Cerebellum (tissue), 4 donors: ENCODE measurements at places on chromosomes 4 and X. TPM values are rescaled to one million over a fixed set of nuclear protein-coding genes. Genes with fewer than 3 reads are reported as not detected.
A peak's percentile ranks its signal among the peaks of the same experiment; 100 is the strongest.

DNA sequence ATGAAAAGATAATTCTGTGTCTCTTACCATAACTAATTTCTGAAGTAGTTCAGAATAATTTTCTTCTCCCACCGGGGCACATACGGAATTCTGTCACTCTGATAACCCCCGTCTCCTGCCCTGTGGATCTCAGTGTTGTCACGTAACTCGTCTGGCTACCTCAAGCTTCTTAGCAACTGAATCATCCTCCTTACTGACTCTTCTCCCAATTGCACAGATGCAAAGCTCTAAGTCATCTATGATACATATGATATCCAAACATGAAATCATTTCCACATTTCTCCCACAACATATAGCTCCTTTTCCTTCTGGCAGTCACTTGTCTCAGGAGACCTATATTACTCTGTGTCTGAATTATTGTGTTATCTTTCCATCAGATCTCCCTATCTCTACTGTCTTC, 1043.1 kb upstream of the TENM3 start:
- no peak for DNase-seq

- DNase-seq = peak; percentile 73
Measured at GRCh38 chr4:43253541-43253940, 361.0 kb downstream of the GRXCR1 start.

GRCh38 chr4:11281720-11282119, 147.0 kb downstream of the HS3ST1 start:
- DNase-seq = no peak

DNA sequence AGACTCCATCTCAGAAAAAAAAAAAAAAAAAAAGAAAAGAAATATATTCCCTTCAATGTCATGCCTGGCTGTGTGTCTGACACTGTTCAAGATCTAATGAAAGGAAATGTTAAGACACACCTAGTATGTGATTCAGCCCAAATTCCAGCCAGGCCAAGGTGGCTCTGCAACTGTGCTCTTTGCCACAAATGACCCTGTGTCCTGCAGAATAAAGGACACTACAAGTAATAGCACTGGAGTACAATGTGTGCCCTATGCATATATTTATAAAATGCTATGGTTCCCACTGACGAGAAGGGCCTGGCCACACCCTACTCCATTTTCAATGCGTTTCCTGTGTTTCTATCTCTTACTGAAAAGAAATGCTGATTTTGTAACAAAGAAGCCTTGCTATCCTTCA, 98.0 kb upstream of the SORBS2 start:
- no peak for DNase-seq

DNA sequence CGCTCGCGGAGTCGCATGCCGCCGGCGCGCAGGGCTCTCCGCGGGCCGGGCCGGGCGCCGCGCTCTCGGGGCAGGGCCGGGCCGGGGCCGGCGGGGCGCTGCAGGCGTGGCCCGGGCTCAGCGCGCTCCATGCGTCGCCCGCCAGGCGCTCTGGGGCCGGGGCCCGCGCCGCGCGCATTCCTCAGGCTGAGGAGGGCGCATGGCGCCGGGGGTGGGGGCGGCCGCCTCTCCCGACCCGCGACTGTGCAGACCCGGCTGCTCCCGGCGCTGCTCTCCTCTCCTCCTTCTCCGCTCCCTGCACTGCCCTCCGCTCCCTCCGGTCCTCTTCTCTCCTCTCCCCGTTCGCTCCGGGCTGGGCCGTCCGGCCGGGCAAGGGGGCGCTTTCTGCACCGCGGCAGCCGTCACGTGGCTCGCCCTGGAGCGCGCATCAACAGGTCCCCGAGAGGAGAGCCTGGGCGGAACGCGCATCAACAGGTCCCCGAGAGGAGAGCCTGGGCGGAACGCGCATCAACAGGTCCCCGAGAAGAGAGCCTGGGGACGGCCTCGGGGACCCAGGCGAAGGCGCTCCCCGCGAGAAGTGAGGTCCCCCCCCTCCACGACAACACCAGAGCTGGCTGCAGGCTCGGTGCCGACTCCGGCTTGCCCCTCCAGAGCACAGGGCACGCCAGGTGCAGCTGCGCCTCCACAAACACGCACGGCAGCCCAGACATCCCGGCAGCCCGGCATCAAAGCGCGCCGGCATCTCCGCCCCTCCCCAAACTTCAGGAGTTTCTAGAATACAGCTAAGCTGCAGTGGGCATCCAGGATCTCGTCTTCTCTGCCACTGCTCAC, 12.9 kb downstream of the PPP2R3B start:
- no peak for DNase-seq

DNA sequence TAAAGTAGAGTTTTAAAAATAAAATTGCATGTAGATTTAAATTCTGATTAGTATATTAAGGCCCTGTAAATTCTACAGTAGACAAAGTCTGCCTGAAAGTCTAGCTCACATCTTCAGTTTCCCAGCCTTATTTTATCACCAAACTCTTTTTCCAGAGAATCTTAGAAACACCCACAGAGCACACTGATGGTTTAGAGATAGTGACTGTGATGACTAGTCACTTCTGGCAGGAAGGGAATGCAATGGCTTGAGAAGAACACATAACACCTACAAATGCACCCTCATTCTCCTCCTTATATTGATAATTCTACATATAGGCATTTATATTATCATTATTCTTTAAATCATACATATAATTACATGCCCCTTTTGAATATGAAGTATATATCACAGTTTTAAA, 232.9 kb downstream of the ARAP2 start:
- no peak for DNase-seq

Gene MAGEB10
- not detected for total RNA-seq
